DMS53 (cell line): ENCODE measurements at places on chromosomes 2 and 18.

- DNase-seq: no peak
These were observed 119.5 kb upstream of the CYRIA start for GRCh38 chr2:16785149-16785548.

DNA sequence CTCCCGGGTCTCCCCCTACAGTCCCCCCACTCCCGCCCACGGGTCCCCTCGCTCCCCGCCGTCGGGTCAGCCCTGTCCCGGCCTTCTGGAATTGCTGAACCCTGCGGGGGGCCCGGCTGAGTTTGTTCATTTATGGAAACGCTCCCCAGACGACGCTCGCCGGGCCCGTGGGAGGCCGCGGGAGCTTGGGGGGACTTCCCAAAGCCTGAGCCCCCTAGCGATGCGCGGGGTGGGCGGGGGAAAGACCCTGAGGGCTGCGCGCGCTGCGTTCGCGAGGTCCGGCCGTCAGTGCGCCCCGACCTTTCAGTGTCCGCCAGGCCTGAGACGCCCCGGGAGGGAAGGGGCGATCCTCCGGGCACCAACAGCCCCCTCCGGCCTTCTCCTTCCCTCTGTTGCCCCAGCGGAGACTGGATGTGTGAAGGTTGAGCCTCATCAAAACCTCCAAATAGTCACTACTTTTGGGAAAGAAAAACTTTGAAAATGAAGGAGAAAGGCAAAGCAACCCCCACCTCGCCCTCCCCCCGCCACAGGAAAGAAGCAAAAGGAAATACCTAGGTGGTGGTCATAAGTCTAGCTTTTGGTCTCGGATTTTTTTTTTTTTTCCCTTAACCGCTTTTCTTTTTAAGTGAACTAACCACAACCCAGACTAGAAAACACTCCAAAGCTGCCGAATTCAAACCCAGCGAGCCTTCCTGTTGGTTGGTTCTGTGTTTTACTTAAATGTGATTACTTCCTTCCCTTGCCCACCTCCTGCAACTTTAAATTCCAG, 509 bp upstream of the CYS1 start:
- DNase-seq: no peak

DNA sequence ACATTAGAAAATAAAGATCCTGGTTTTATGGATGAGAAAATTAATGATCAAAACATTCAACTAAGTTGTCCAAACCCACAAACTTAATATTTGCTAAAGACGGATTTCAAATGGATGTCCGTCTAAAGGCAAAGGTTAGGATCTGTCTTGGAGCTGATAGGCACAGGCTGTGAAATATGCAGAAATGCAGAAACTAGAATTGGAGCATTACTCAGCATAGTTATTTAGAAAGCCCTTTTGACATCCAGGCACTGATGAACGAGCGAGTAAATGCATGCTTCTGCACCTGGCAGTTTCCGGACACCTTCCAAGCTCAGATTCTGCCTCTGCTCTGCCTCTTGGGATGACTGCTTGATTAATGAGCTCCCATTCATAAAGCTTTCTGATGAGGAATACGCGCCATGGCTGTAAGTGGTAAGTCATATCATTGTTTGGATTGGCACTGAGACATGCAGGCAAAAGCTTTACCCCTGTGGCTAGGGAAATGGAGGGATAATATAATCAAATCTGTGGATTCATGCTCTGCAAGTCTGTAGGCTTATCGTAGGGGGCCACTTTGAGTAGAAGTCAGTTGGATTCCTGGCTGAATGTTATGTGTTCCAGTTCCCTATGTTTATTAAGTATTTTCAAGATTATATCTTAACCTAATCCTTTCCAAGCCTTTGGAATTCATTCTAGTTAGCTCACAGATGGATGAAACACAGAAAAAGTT, 2176.3 kb upstream of the CELF4 start:
- DNase-seq: no peak

- no peak for DNase-seq
These were observed 530.3 kb upstream of the MEX3C start for GRCh38 chr18:51727780-51728179.

DNA sequence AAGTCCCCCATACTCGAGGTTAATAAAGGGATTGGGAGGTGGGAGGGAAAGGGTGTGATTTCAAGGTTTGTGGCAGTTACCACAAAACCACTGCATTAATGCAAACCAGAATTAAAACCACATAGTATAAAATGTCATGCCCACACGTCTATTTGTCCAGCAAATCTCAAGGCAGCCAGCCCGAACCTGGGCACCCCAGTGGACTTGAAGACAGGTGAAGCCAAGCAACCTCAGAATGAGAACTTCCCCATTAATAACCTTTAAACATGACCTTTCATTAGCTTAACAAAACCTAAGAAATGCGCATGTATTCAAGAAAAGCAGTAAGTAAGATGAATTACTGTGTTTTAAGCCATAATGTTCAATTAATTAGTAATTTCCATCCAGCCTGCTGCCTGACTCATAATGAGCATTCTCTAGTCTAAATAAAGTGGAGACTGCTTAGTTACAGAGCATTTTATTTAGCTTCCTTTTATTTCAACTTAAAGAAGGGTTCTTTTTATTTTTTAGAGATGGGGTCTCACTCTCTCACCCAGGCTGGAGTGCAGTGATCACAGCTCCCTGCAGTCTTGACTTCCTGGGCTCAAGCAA, 229.6 kb downstream of the FAM210A start:
- DNase-seq: no peak

DNA sequence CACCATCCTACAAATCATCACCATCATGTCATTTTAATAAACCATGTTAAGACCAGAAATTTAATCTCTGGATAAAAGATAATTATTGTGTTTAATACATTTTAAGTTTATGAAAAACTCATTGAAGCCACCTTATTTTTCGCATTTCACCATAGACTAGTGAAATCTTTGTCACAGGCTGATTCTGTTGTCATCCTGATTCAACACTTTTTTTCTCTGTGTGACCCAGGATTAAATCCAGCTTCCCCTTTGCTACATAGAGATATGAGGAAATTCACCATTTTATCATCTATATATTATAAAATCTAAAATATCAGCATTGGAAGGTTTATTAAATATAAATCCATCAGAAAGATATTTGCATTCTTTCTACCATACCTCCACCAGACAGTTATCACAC, 29.2 kb upstream of the MRO start:
- DNase-seq: no peak

DNA sequence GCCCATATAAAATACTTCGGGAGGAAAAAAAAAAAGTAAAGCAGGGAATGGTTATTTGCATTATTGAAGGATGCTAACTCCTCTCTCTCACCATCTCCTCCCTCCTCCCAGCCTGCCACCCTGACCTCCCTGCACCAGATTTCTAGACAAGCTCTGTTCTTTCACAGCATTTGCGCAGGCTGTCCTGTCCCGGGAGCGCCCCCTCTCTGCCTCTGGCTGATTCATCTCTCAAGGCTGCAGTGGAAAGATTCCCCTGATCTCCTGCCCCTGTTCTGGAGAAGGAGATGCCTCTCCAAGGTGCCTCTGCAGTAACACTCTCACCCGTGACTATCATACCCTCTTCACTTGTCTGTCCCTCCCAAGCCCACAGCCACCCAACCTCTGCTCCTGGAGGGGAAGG, 38.5 kb downstream of the COL4A4 start:
- no peak for DNase-seq

DNA sequence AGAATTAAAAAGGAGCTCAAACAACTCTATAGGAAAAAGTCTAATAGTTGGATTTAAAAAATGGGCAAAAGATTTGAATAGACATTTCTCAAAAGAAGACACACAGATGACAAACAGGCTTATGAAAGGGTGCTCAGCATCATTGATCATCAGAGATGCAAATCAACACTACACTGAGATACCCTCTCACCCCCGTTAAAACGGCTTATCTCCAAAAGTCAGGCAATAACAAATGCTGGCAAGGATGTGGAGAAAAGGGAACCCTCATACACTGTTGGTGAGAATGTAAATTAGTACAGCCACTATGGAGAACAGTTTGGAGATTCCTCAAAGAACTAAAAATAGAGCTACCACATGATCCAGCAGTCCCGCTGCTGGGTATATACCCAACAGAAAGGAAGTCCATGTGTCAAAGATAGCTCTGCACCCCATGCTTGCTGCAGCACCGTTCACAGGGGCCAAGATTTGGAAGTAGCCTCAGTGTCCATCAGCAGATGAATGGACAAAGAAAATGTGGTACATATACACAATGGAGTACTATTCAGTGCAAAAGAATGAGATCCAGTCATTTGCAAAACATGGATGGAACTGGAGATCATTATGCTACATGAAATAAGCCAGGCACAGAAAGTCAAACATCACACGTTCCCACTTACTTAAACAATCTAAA, 46.7 kb upstream of the B3GNT7 start:
- DNase-seq: no peak

DNA sequence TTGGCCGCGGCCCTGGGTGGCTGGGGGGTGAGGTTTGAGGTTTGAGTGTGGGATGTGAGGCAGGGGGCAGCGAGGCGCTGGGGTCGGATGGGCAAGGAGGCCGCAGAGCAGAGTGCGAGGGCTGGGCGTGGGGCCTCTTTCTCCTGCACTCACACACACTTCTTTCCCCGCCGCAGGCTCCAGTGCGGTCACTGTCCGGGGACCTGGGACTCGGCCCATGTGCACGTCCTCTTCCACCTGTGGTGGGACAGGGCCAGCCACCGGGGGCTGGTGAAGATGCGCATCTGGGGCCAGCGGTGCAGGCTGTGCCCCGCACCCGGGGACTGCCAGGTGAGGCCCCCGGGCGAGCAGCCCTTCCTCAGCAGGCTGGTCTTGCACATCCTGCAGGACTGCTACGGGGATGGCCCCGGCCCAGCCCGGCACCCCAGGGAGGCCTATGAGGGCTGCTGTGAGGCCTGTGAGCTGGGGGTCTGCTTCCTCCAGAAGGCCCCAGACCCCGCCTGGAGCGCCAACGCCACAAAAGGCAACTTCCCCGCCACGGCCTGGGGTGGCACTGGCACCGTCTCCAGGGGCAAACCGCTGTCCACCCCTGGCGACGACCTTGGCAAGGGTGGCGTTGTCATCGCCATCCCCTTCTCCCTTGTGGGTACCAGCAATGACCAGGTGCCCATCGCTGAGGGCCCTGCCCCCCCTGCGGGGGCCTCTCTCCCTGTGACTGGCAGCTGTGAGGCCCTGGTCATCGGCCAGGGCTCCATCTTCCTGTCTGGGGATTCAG, 2.2 kb downstream of the RTP5 start:
- DNase-seq: no peak

- DNase-seq: no peak
These were observed 153.4 kb upstream of the MYCN start for GRCh38 chr2:15786901-15787300.

GRCh38 chr18:23939896-23940295, 74.7 kb upstream of the TTC39C start:
- DNase-seq: no peak

GRCh38 chr18:75473316-75473715, 45.8 kb upstream of the SMIM21 start:
- DNase-seq: no peak

DNA sequence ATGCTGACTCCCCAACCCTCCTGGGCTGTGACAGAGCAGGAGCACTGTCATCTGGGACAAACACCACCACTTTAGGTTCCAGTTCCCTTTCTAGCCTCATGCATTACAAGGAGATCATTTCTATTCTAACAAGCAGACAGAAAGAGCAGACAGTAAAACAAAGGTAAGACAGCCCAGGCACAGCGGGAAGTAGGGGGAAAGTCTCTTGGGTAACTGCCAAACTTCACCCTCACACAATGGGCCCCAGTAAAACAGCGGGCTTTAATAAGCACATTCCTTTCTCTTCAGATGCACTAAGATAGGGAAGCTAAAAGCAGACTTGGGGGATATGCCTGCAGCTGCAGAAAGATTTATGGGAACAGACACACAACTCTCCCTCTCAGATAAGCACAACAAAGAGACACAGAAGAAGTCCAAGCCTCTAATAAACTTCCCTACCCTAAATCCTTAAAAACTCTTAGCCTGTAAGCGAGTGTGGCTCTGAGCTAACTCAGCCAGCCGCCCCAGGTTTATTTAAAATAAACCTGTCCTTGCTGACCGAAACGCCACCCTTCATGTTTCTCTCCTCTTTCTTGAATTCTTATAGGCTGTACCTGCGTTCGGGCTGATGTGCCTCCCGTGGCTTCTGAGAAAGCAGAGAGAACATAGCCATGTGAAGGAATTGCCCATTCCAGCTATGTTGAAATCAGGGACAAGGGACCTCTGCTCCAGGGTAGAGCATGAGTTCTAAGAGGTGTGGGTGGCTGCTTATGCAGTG, 726.8 kb upstream of the DDX18 start:
- no peak for DNase-seq

GRCh38 chr2:117137371-117137770, 677.1 kb upstream of the DDX18 start:
- peak; percentile 49 for DNase-seq

DNA sequence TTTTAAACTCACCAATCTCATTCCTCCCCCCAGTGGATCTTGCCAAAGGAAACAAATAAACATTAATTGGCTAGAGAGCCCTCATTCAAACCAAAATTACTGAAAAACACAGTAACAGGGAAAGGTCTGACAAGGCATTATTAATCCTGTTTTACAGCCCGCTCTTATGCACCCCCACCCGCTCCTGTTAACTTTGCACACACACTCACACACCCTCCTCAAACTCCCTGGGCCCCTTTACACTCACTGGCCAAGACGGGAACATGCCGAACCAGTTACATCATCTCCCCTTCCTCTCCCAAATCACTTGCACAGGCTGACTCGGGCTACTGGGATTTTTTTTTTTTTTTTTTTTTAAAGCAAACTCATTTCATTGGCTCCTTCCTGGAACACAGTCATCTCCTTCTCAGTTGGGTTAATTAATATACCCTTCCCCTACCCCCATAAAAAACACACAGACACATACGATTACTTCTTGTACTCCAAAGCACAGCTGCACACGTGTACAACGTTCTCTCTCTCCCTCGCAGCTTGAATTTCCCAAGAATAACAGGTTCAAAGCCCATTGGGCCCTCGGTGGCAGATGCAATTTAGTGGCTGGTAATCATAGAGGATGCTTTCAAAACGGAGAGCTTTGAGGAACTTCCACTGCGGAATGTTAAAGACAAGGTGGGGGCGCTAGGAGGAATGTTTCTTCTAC, 31.8 kb downstream of the KLF7 start:
- DNase-seq: no peak
